ENCODE measurements at places on chromosomes 7 and 10. TPM values are rescaled to one million over a fixed set of nuclear protein-coding genes. Genes with fewer than 3 reads are reported as not detected.

Gene AS3MT
- 0.43 TPM for total RNA-seq

Gene MOGAT3
- not detected for total RNA-seq

Gene LRRC17
- not detected for total RNA-seq

Gene SERPINE1
- 0.58 TPM for total RNA-seq

Gene TMEM225B
- 0.73 TPM for total RNA-seq

Gene MCU
- total RNA-seq = 15.2 TPM

Gene CFAP43
- not detected for total RNA-seq

Gene RAB18
- 34.2 TPM for total RNA-seq

Gene CCL26
- total RNA-seq = not detected

Gene OR2A12
- not detected for total RNA-seq

Gene ATOH7
- total RNA-seq = not detected

Gene GNGT1
- not detected for total RNA-seq

Gene DDX50
- total RNA-seq = 56.9 TPM

Gene AKR1D1
- not detected for total RNA-seq

Gene SFRP5
- 0.45 TPM for total RNA-seq

Gene ANKRD2
- total RNA-seq = not detected

Gene RSPH10B2
- total RNA-seq = 1.3 TPM

Gene BTBD16
- not detected for total RNA-seq

DNA sequence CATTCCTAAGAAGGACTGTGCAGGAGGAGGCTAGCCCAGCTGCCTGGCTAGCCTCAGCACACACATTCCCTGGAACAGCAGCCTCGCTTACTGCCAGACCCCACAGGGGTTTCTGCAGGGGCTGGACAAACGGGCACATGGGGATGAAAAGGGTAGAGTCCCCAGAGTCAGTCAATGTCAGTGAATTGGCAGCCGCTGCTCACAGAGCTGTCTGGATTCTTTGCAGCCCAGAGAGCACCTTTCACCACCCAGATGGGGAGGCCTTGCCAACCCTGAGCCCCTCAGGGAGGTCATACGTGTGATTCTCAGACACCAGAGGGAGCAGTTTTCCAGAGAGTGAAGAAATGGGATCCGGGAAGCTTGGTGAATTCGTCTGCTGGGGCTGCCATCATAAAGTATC is 143.3 kb downstream of the KCNMA1 start:
- DNase-seq = peak; percentile 50

DNA sequence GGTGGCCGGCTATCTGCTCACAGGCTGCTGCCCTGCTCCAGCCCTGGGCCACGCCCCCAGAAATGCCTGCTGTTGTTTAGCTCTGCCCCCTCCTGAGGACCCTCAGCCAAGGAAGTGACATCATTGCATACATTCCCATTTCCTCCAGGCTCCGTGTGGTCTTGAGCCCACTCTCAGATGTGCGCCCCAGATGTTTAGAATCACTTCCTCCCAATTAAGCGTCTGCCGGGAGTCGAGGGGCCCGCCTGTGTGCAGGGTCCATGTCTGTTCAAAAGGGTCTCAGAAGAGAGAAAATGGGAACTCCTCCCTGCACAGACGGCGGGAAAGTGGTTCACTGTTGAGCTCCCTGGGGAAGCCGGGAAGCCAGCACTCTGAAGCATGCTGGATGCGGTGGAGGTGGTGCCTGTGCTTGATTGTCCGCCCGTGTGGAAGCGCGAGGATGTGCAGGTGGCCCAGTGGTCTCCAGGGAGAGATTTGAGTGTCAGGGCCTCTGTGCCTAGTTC is 116.9 kb upstream of the PPIF start:
- DNase-seq = peak; percentile 91

GRCh38 chr10:113422371-113422770 is 130.5 kb upstream of the HABP2 start:
- no peak for DNase-seq

- DNase-seq = no peak
Measured at GRCh38 chr10:124991835-124992234, 49.9 kb downstream of the ZRANB1 start.

GRCh38 chr7:1331561-1332467 is 99.1 kb downstream of the UNCX start:
- DNase-seq = no peak

DNA sequence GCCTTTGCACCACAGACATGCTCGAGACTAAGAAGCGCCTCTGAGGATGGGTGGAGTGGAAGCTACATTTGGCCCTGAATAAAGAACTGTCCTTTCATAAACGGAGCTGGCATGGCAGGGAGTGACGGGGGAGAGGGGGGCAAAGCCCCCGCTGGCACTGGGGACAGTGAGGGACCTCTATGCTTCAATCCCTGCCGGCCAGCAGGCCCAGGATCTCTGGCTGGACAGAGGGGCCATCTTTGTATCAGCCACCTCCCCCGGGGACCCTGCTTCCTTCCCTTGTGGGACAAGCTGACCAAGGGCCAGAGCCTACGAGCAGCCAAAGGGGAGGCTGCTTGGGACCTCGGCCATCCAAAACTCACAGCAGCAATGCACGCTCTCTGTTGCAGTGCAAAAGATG is 28.2 kb upstream of the ECHDC3 start:
- DNase-seq = no peak

- no peak for DNase-seq
Measured at GRCh38 chr10:110443239-110444003, 54.3 kb upstream of the DUSP5 start.

- no peak for DNase-seq
Measured at GRCh38 chr7:131610007-131610406, 53.6 kb upstream of the PODXL start.

- DNase-seq = no peak
Measured at GRCh38 chr7:31640381-31640780, 46.6 kb upstream of the PPP1R17 start.

DNA sequence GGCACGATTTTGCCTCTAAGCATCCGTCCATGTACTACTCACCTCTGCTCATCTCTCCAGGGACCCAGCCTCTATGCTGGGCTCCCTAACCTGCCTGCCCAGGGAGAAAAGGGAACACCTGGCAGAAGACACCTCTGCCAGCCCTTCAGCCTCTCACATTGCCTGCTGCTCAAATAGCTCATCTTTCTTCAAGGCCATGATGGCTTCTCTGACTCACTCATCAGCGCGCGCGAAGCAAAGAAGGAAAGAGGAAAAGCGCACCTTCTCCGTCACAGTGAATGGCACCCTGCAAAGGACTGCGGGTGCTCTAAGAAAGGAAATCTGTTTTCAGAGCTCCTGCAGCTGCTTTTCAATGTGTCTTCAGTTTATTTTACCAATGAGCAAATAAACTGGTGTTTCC is 174.0 kb downstream of the PRKAG2 start:
- DNase-seq = no peak

DNA sequence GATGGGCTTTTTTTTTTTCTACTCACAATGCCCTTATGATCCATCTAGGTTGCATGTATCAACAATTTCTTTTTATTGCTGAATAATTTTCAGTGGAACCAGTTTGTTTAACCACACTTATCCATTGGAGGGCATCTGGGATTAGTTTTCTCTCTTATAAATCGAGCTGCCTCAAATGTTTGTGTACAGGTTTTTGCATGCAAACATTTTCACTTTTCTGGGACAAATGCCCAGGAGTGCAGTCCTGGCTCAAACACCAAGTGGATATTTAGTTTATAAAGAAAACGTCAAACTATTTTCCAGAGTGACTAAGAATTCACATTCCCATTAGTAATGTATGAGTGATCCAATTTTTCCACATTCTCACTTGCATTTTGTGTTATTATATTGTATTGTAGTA is 313.4 kb downstream of the CXCL12 start:
- DNase-seq = peak; percentile 65

GRCh38 chr7:3201937-3202710 is 98.9 kb upstream of the SDK1 start:
- DNase-seq = peak; percentile 17

GRCh38 chr10:19580691-19581090 is 235.5 kb upstream of the PLXDC2 start:
- DNase-seq = no peak

- DNase-seq = peak; percentile 55
Measured at GRCh38 chr10:110067960-110068770, 60.4 kb downstream of the ADD3 start.

DNA sequence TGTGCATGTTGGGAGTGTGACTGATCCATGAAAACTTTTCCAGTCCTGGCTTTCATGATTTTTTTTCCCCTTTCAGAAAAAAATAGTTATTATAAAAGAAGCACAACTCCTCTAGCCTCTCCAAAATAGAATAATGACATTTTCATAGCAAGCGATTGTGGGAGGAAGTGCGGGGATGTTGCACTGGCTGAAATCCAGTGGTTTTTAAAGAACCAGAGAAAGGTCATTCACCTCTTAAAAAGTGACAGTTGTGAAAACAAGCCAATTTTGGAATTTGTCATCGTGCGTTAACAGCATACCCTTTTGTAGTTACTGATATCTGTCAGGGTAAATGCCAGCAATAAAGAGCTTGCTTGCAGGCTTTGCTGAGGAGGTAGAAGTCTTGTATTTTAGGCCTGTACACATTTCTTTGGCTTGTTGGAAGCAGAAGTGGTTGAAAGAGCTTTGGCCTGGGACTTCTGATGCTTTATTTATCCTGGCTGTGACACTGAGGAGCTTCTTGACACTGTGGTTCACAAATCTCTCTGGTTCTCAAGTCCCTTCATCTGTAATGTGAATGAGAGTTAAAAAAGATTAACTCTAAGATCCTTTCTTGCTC is 545.9 kb downstream of the REEP3 start:
- DNase-seq = no peak

DNA sequence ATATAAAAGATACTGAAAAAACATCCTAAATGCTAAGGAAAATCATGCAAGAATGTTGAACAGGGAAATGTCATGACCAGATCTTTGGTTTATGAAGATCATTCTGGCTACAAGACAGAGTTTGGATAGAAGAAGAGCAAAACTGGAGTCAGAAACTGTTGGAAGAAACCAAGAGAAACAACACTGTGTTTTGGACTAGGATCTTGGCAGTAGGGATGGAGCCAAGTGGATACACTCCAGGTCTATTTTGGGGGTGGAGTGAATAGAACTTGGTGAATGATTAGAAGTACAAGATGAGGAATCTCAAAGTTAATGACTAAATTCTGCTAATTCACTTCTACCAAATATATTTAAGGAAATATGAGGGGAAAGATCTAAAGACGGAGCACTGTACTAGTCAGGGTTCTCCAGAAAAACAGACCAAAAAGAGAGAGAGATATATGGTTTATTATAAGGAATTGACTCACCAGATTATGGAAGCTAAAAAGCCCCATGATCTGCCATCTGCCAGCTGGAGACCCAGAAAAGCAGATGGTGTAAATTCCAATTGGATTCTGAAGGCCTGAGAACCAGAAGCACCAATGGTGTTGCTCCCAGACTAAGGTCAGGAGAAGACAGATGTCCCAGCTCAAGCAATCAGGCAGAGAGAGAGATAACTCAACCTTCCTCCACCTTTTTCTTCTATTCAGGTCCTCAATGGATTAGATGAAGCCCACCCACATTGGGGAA is 254.9 kb downstream of the TRIL start:
- no peak for DNase-seq

DNA sequence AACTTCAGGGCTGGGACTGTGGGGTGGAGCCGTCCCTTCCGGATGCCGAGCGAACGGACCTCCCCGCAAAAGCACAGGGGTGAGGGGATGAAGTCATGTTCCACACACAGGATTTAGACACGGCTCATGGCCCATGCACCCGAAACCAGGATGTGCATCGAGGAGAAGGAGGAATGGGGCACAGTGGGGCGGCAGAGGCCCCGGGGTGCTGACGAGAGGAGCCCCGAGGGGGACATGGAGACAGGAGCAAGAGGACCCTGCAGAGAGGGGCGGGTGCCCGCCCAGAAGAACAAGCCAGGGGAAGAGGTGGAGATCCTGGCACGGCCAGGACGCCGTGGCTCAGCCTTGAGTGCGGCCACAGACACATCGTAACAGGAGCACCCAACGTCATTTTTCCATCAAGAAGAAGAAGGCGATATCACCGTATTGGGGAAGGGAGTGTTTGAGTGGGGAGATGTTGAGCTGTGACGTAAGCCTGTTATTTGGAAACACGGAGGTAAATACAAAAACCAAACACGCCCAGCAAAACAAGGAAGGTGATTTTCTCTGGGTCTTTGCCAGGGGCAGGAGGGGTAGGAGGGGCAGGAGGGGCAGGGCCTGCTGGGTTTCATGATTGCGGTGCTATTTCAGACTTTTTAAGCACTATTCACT is 25.3 kb upstream of the FOXL3 start:
- DNase-seq = peak; percentile 85

GRCh38 chr7:52209614-52210013 is 825.8 kb upstream of the POM121L12 start:
- no peak for DNase-seq

- peak; percentile 28 for DNase-seq
Measured at GRCh38 chr7:116665332-116665996, 6.5 kb upstream of the MET start.

- DNase-seq = peak; percentile 10
Measured at GRCh38 chr7:11170175-11170574, 196.5 kb downstream of the PHF14 start.

- no peak for DNase-seq
Measured at GRCh38 chr10:115937768-115938056, 335.3 kb downstream of the GFRA1 start.

DNA sequence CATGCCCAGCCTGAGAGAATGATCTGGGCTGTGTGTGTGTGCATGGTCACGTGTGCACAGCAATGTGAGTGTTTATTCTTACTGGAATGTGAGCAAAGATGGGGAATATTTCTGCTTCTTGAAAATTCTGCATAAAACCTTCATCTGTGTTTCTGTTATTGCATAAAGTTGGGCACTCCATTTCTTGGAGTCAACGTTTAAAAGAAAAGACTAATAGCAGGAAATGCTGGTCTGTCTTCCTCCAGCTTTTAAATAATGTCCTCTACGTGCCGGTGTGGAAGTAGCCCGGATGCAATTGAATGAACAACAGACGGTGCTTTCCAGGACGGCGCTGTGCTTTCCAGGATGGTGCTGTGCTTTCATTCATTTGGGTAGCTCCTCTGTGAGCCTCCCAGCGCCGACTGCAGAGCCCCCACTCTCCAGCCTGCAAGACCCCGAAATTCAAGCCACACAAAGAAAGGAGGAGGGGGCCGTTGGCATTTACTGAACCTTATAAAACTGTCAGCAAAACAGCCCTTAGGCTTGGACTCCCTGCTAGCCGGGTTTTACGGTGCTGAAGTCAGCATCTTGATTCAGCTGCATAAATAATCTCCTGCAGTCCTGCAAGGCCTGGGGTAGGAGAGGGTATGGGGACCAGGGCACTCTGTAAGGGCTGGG is 158.2 kb upstream of the PRKCQ start:
- no peak for DNase-seq

DNA sequence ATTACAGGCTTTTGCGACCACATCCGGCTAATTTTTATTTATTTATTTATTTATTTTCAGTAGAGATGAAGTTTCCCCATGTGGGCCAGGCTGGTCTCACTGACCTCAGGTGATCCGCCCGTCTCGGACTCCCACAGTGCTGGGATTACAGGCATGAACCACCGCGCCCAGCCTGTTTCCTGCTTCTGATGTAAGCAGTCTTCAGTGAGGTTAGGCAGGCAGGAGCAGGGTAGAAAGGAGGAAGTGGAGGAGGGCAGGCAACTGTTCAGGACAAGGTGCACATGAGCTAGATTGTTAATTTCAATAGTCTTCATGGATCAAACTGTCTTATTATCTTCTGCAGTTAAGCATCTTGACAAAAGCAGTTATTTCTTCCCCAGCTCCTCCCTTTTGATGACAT is 605.0 kb downstream of the CCSER2 start:
- DNase-seq = no peak

- no peak for DNase-seq
Measured at GRCh38 chr7:80740778-80741545, 102.5 kb downstream of the CD36 start.

GRCh38 chr7:85749696-85750453 is 563.0 kb upstream of the SEMA3D start:
- DNase-seq = no peak

GRCh38 chr7:27746486-27746885 is 6.5 kb downstream of the TAX1BP1 start:
- no peak for DNase-seq

- no peak for DNase-seq
Measured at GRCh38 chr7:148620749-148621359, 30.3 kb downstream of the C7orf33 start.
